ENCODE measurements at places on chromosomes 11 and 22.

- DNase-seq: no peak
Observed at GRCh38 chr11:77732143-77732542, 88.4 kb downstream of the RSF1 start.

DNA sequence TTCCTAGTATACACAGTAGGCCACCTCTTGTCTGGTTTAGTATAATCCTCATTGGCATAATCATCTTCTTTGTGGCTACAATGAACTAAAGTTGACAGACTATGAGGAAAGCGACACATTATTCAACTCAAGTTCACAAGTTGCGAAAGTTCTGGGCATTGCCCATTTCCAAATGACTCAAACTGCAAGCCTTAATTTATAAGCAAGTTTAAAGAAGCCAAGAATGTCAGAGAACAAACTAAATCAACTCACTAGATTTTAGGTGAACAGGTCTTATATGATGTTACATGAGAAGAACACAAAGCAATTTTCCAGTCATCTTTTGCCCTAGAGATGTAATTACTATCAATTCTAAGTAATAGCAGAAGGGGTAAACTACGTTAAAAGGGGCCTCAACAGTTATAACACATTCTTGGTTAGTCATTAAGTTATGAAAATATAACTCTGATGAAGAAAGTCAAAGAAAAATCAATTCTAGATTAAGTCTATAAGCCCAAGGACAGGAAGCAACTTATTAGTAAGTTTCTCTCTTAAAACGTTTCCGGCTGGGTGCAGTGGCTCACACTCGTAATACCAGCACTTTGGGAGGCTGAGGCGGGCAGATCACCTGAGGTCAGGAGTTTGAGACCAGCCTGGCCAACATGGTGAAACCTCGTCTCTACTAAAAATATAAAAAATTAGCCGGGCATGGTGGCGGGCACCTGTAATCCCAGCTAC lies 21.5 kb downstream of the PICALM start:
- no peak for DNase-seq

- no peak for DNase-seq
Observed at GRCh38 chr11:12232817-12233601, 122.6 kb downstream of the MICAL2 start.

- DNase-seq: no peak
Observed at GRCh38 chr11:29029452-29029851, 921.3 kb downstream of the METTL15 start.
